Activated T-cell treated with anti-CD3 and anti-CD28 coated beads for 1 hour (primary cell): ENCODE measurements at places on chromosomes 16 and 17.

GRCh38 chr17:1029922-1030644 lies 33.2 kb downstream of the TIMM22 start:
- no peak for DNase-seq

GRCh38 chr17:48871035-48871550 lies 21.5 kb upstream of the ATP5MC1 start:
- DNase-seq = no peak

- DNase-seq = no peak
Measured at GRCh38 chr17:77946900-77947645, 11.4 kb upstream of the TNRC6C start.

GRCh38 chr16:31025339-31025738 lies 8.0 kb upstream of the STX4 start:
- DNase-seq = no peak

DNA sequence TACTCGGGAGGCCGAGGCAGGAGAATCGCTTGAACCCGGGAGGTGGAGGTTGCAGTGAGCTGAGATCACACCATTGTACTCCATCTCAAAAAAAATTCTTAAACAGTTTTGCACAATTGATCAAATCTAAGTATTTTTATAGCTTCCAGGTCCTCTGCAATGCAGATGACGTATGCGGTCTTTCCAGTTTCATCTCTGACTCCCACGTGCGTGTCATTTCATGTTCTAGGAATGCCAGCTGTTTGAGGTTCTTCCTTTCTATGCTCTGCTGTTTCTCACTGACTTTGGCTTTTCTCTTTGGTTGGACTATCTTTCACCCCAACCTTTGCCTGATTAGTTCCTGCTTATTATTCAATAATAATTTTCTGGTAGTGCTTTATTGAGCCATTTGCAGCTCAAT lies 16.2 kb downstream of the CHP2 start:
- DNase-seq = no peak

DNA sequence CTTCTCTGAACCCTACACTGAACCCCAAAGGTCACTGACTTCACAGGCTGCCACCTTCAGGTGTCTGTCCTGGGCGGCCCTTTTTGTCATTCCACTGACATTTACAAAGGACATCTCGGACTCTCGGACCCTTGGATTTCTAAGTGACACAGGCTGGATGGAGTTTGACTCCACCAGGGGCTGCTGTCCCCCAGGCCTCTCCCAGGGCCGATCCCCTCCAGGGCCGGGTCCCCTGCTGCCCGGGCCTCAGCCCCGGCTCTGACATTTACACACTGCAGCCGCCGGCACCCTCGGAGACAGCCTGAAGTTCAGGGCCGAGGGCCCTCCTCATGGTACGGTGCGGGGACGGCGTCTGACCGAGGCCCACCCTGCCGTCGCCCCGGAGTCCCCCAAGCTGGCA lies 24.1 kb downstream of the CACNA1H start:
- no peak for DNase-seq

- no peak for DNase-seq
Measured at GRCh38 chr17:17907469-17907868, 64.7 kb downstream of the TOM1L2 start.

GRCh38 chr16:70526403-70526802 lies 2.8 kb downstream of the SF3B3 start:
- DNase-seq = no peak

DNA sequence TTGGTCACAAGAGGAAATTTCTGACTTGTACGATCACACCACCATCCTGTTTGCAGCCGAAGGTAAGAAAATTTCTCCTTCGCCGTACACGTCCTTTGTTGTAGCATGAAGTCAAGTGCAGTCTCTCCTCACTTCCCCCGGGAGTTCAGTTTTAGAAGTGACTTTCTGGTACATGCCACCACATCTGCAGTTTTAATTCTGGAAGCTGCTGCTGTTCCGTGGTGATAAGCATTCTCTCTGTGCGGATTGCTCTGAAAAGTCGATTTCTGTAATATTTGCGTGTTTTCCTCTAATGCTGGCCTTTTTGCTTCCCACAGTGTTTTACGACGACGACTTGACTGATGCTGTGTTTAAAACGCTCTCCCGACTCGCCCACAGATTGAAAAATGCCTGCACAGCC lies 20.6 kb downstream of the METTL22 start:
- no peak for DNase-seq

DNA sequence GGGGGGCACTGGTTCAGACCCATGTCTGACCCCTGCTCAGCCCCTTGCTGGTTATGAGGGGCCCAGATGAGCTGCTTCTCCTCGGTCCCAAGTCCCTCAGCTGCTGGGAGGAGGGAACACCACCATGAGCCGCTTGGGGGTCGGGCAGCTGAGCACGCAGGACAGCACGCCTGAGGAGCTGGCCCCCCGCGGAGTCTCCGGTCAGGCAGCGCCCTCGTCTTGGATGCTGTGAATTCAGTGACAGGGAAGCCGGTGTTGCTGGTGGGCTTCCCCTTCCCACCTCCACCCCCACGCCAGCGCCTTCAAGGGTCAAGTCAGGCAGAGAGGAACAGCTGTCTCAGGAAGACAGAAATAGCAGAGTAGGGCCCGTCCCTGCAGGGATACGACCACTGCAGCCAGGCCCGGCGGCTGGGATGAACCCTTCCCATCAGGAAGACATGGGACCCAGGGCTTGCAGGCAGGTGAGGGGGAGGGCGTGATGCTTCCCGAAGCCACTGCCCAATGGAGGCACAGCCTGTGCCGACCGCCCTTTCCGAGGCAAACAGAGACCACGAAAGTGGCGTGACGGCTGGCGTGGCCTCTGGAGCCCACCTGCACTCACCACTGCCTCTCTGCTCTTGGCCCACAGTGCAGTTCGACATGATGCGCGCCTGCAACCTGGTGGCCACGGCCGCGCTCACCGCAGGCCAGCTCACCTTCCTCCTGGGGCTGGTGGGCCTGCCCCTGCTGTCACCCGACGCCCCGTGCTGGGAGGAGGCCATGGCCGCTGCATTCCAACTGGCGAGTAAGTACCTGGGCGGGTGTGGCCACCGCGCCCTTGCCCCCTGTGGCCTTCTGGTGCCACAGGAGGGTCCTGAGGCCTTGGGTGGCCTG lies 8.1 kb downstream of the TMEM204 start:
- no peak for DNase-seq

DNA sequence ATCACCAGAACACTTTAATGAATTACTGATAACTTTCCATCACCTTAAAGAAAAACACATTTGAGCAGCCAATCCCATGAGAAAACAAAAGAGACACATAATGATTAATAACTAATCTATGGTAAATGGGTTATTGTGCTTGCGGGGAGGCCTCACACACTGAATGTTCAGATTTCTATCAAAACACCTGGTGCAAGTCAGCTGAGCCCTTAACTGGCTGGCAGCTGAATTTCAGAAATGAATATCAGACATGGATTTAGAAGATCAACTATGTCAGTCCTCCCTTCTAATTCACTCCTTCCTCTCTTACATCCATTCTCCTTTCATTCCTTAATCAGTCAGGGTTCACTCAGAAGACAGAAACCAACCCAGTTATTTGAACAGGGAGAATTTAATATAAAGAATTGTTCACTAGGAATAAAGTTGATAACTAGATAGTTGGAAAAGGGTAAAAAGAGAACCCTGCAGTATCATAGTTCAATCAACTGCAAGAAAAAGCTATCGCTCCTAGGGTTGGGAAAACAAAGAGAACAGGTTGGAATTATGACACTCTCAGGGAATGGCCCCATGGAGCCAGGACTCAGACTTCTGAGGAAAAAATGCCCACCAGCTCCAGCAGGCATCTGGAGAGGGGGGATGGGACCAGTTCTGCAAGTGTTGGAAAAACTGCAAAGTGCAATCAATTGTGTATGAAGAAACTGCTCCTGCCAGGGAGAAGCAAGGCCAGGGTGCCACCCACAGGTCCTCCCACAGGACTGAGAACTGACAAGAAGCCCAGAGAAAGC lies 577.1 kb upstream of the CDH5 start:
- no peak for DNase-seq

DNA sequence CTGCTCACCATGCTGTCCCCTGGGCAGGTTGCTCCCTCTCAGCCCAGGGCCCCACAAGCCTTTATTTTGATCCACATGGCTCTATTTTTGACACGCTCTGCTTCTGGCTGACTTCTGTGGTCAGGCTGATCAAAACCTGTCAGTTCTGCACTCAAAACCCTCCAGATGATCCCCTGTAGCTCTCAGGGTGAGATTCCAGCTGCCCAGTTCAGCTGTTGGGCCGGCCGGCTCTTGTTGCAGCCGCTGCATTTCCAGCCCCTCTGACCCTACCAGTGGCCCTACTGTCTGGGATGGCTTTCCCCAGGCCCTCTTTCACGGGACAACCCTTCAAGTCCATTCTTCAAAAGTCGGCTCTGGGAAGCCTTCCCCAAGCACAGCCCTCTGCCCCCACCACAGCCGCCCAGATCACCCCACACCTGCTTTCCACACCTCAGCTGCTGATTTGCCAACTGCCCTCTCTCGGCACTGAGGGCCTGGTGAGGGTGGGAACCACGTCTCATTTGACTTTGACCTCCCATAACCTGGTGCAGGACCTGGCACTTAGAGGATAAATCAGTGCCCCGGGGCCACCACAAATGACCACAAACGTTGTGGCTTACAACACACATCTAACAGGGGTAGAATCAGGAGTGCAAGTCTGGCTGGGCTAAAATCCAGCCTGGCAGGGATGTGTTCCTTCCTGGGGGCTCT lies 16.3 kb upstream of the CACNG4 start:
- no peak for DNase-seq

DNA sequence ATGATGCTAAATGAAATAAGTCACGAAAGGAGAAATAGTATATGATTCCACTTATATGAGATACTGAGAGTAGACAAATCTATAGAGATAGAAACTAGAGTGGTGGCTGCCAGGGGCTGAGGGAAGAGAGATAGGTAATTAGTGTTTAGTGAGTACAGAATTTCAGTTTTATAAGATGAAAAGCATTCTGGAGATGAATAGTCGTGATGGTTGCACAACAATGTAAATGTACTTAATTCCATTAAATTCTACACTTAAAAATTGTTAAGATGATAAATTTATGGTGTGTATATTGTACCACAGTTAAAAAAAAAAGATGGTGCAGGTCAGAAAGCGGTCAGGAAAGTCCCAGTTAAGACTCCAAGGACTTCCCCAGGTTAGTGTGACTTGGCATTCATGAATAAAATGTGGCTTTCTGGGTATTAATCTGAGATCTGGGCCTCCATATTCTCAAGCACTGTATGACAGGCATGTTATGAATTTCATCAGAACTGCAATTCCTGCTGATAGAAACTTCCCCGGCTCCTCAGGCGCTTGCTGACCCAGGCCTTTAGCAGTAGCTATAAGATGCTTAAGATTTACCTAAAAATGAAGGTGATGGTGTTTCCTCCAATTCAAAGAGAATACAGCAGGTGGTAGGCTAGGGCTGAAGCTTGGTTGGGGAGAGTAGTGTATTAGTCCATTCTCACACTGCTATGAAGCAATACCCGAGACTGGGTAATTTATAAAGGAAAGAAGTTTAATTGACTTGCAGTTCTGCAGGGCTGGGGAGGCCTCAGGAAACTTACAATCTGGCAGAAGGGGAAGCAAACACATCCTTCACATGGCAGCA lies 115.3 kb upstream of the SOX9 start:
- no peak for DNase-seq

GRCh38 chr16:51655249-51655648 lies 504.2 kb upstream of the SALL1 start:
- no peak for DNase-seq

- no peak for DNase-seq
Measured at GRCh38 chr17:39745335-39746144, 7.8 kb downstream of the GRB7 start.

- no peak for DNase-seq
Measured at GRCh38 chr16:85423631-85424030, 189.5 kb upstream of the GSE1 start.

- DNase-seq = no peak
Measured at GRCh38 chr16:81522108-81522701, 77.6 kb downstream of the CMIP start.

DNA sequence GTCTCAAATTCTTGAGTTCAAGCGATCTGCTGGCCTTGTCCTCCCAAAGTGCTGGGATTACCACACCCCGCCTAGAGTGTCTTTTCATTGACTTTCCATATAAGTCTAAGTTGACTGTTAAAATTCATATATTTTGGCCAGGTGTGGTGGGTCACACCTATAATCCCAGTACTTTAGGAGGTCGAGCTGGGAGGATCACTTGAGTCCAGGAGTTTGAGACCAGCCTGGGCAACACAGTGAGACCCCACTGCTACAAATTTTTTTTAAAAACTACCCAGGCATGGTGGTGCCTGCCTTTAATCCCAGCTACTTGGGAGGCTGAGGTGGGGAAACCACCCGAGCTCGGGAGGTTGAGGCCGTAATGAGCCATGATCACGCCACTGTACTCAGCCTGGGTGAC lies 21.9 kb upstream of the MRC2 start:
- no peak for DNase-seq

DNA sequence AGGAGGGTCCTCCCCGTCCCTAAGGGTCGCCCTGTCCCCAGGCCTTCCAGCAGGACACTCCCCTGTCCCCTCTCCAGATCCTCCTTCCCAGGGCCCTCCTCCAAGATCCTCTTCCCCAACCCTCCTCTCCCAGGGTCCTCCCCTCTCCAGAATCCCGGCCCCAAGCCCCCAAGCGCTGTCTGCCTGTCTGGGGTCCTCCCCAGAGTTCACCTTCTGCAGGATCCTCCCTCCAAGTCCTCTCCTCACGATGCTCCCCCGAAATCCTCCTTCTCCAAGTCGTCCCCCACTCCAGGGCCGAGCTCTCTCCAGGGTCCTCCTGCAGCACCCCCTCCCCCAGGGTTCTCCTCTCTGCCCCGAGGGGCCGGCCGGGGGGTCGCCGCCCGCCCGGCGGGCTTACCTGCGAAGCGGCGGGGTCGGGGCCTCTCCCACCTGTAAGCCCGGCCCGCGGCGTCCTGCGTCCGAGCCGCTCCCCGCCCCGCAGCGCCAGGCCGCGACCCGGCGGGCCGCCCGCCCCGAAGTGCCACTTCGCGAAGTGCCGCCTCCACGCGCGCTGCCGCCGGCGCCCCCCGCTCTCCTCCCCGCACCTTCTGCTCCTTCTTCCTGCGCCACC lies 678 bp upstream of the BAIAP2 start:
- DNase-seq = no peak

DNA sequence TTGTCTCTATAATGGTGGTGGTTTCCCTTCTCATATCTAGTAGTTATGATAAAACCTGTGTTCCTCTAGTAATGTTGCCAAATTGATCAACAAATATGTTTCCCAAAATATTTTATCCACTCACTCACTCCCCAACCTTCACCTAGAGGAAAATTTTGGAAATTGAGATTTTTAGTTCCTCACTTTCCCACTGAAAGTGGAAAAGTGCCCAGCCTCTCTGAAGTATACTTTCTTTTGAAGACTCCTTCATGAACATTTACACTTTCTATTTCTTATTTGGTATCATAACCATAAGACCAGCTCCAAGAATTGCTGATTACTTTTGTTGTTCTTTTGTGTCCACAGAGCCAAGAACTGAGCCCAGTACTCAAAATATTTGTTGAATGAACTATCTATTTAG lies 5.1 kb upstream of the CENPV start:
- DNase-seq = no peak

GRCh38 chr16:28145796-28146195 lies 66.0 kb downstream of the XPO6 start:
- no peak for DNase-seq

GRCh38 chr16:72312828-72313227 lies 140.9 kb upstream of the PMFBP1 start:
- no peak for DNase-seq
